GM04504 (cell line): ENCODE measurements at places on chromosomes 6 and 20.

GRCh38 chr20:11235058-11235457 is 561.3 kb upstream of the JAG1 start:
- peak; percentile 22 for DNase-seq

GRCh38 chr6:20319520-20320357 is 81.9 kb upstream of the E2F3 start:
- DNase-seq = no peak

DNA sequence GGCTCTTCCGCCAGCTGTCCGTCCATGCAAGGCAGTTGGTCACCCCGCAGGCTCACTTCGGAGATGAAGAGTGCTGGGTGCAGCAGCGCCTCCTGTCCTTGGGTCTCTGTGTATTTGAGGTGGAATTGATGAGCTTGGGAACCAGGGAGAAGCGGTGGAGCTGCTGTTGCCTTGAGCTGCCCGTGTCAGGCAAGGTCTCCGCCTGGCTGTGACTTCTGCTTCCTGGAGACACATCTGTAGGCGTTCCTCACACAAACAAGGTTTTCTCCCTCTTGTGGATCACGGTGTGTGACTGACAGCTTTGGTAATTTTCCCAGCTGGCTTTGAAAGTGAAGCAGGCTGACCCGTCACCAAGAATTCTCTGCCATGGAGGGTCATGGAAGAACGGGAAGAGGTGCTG is 2.5 kb upstream of the SLC17A9 start:
- no peak for DNase-seq

- no peak for DNase-seq
These were observed 18.7 kb upstream of the HLA-DRB1 start for GRCh38 chr6:32608362-32608761.

GRCh38 chr6:137731960-137732616 is 135.0 kb upstream of the TNFAIP3 start:
- DNase-seq = peak; percentile 41

- peak; percentile 95 for DNase-seq
These were observed 32.7 kb upstream of the ID4 start for GRCh38 chr6:19804205-19805128.

- DNase-seq = no peak
These were observed 27.8 kb upstream of the MYCT1 start for GRCh38 chr6:152669895-152670294.

- no peak for DNase-seq
These were observed 85.9 kb downstream of the TRMT6 start for GRCh38 chr20:5864428-5864827.

DNA sequence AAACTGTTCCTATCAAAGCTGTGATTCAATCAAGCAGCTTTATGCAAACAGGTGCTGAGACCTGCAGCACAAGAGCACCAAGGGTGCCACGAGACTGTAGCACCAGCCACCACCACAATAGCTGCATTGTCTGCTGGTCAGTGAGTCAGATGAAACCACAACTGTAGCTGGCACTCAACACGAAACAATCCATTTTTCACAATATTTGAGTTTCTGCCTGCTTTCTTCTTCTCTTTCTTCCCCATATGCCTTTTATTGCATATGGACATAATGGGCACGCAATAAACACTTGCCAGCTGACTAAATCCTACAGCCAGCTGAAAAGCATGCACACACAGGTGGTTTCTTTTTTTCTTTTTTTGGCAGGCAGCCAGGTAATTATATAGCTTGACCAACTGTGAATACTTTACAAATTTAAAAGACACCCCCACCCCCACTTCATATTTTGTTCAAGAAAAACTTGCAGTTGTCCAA is 16.6 kb downstream of the SLC2A12 start:
- DNase-seq = no peak

- DNase-seq = no peak
These were observed 231.2 kb upstream of the ARID1B start for GRCh38 chr6:156545931-156546330.

- no peak for DNase-seq
These were observed 49.2 kb downstream of the FRK start for GRCh38 chr6:116011520-116011919.

DNA sequence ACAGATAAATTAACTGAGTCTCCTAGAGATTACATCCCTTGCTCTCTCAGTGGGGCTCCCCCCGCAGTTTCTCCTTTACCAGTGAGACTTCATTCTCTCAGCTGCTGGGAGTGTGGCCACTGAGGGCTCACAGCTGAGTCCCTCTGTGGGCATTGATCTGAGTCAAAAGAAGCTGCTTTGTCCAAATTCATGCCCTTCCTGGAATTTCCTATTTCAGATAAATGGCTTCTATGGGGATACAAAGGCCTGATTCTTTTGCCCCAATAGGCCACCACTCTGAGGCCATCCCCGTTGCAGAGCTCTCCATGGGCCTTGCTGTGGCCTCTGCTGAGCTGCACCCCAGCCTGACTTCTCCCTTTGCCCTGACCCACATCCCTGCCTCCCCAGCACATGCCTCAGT is 10.0 kb downstream of the CST5 start:
- DNase-seq = no peak

GRCh38 chr20:2617099-2617714 is 35.2 kb upstream of the NOP56 start:
- DNase-seq = no peak

DNA sequence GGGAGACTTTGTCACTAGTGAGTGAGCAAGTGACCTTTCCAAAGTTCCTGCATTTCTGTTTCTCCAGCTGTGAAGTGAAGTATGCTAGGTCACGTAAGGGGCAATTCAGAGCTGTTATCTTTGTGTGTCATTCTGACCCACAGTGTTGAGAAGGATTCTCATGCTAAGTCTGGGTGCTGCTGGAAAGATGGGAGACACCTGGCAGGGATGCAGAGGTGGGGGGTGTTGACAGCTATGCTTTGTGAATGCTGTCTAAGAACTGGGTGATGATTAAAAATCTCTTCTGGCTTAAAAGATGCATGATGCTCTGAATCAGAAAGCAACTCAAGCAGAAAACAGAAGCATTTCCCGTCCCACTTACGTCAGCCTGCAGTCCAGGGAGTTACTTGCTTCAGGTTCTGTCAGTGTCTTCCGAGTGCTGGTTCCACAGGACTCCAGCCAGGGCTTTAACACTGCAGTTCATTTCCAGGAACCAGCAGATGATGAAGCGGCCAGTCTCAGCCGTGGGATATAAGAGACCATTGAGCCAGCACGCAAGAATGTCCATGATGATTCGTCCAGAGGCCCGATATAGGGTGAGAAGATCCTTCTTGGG is 30.9 kb upstream of the ASXL1 start:
- no peak for DNase-seq
